KBM-7 (cell line): ENCODE measurements at places on chromosomes 7 and 10.

DNA sequence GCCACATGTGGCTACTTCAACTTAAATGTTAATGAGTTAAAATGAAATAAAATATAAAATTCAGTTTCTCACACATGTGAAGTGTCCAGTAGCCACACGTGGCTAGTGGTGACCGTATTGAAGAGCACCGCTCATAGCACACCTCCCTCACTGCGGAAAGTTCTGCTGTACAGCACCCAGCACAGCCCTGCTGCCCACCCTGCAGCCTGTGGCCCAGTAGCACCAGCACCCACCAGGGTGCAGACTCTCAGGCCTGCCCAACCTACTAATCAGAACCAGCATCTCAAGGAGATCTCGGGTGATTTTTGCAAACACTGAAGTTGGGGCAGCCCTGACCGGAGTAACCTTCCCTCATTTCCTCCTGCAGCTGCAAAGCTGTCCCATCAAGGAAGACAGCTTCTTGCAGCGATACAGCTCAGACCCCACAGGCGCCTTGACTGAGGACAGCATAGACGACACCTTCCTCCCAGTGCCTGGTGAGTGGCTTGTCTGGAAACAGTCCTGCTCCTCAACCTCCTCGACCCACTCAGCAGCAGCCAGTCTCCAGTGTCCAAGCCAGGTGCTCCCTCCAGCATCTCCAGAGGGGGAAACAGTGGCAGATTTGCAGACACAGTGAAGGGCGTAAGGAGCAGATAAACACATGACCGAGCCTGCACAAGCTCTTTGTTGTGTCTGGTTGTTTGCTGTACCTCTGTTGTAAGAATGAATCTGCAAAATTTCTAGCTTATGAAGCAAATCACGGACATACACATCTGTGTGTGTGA lies 162.8 kb upstream of the LANCL2 start:
- no peak for DNase-seq

DNA sequence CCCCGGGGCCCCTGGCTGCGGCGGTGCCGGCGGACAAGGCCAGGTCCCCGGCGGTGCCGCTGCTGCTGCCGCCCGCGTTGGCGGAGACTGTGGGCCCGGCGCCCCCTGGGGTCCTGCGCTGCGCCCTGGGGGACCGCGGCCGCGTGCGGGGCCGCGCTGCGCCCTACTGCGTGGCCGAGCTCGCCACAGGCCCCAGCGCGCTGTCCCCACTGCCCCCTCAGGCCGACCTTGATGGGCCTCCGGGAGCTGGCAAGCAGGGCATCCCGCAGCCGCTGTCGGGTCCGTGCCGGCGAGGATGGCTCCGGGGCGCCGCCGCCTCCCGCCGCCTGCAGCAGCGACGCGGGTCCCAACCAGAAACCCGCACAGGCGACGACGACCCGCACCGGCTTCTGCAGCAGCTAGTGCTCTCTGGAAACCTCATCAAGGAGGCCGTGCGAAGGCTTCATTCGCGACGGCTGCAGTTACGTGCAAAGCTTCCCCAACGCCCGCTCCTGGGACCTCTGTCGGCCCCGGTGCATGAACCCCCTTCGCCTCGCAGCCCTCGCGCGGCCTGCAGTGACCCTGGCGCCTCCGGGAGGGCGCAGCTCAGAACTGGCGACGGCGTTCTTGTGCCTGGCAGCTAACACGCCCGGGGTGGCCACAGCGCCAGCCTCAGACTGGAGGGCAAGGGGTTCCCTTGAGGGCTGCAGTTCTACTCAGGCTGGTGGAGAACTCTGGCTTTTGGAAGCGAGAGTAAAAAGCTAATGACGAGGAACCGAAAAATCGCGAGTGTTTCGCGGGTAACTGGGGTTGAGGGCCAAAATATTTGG lies 804 bp downstream of the FRAT1 start:
- peak; percentile 77 for DNase-seq

- no peak for DNase-seq
Observed at GRCh38 chr7:37212051-37212450, 236.6 kb downstream of the ELMO1 start.

GRCh38 chr10:21402606-21403083 lies 122.8 kb downstream of the SKIDA1 start:
- no peak for DNase-seq

DNA sequence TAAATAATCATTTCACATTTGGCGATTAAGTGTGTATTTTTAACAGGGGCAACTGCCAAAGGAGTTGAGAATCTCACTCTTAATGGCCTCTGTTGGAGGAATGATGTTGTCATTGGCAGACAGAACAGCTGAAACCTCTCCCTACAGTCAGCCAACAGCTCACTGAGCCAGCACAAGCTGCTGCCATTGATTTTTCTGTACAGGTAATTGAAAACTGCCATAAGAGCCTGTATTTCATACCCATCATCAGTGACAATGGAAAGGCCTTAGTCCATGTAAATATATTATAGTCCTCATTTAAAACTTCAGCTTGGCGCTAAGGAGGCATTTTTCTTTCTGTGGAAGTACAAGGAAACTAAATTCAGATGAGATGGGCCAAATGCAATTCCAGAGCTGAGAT lies 28.1 kb upstream of the PTN start:
- DNase-seq = no peak

GRCh38 chr10:104777086-104777799 lies 136.2 kb downstream of the SORCS3 start:
- no peak for DNase-seq

DNA sequence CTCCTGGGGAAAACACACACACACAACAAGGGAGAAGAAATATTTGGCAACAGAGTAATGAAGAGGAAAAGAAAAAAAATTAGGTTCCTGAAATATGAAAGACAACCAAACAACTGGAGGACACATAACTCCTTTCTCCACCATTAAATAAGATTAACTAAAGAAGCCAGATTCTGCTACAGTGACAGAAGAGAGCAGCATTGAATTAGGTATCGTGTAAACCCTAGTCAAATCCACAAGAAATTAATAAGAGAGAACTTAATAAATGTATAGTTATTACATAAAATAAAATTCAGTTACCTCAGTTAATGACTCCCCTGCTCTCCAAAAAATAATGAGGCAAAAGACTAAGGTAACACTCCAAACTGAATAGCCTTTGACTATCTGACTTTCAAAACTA lies 306.7 kb downstream of the CRPPA start:
- DNase-seq = peak; percentile 31

- DNase-seq = peak; percentile 82
Observed at GRCh38 chr7:45021604-45022296, 21.7 kb downstream of the CCM2 start.

DNA sequence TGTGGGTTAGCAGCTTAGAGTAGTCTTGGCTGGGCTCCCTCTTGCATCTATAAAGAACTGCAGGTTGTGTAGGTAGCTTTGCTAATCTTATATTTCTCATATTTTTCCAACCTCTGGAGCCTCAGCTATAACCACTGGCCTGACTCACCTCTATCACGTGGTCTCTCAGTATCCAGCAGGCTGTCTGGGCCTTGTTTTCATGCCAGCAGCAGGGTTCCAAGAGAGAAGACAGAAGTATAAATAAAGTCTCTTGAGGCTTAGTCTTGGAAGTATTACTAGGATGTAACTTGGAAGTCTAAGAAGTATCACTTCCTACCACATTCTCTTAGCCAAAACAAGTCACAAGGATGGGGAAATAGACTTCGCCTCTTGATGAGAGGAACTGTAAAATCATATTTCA lies 73.3 kb downstream of the WIPF3 start:
- no peak for DNase-seq

DNA sequence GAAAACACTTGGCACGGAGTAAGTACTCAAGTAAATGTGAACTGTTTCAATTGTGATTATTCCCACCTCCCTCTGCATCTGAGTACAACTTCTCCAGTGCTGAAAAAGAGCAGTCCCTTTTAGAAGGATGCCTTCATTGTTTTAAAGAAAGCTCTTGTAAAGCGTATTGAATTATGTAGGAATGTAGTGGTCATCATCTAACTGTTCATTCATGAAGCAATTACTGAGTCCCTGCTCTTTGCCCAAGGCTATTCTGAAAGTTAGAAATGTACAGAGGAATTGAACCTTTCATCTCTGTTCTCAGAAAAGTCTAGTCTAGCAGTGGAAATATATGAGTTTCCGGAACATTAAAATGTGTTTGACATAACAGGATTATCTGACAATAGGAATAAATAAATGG lies 127.8 kb downstream of the CACNB2 start:
- DNase-seq = no peak

- no peak for DNase-seq
Observed at GRCh38 chr7:14275356-14275755, 285.9 kb upstream of the ETV1 start.

- DNase-seq = no peak
Observed at GRCh38 chr7:80216996-80217842, 82.6 kb downstream of the GNAI1 start.

DNA sequence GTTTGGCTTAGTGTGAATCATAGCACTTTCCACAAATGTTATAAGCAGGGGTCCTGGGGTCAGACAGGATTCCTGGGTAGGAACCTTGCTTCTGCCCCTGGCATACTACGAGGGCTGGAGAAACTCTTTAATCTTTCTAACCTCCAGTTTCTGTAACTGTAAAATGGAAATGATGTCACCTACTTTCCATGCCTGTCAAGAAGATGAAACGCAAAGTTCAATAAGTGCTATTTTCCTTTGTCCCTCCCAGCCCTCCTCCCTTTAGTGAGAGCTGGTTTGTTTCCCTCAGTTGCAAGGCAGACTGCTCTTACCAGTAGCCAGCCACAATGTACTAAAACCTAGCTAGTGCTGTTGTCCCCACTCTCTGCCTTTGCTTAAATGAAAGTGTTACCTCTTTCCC lies 117.1 kb upstream of the HPS1 start:
- no peak for DNase-seq

- peak; percentile 79 for DNase-seq
Observed at GRCh38 chr10:13717936-13718772, 131.4 kb downstream of the PRPF18 start.

- no peak for DNase-seq
Observed at GRCh38 chr10:127033216-127034033, 128.2 kb downstream of the DOCK1 start.

- no peak for DNase-seq
Observed at GRCh38 chr7:50210706-50211115, 93.8 kb upstream of the IKZF1 start.

DNA sequence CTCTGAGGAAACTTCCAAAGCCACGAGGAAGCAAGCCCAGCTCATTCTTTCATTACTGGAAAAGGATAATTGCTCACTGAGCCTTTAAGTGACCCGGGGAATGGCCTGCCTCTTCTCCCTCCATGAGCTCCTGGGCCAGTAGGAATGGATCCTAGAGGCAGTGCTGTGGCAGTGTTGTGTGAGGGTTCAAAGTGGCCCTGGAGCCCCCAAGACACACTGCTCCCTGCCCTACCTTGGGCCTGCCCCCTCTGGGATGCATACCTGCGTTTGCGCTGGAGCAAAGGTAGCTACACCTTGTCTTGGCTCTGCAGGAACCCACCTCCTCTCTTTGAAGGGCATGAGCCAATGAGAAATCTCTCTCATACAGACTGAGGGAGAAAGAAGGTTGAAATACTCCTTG lies 115.8 kb upstream of the ANLN start:
- DNase-seq = no peak

- no peak for DNase-seq
Observed at GRCh38 chr10:48287417-48288391, 13.2 kb upstream of the FRMPD2 start.

DNA sequence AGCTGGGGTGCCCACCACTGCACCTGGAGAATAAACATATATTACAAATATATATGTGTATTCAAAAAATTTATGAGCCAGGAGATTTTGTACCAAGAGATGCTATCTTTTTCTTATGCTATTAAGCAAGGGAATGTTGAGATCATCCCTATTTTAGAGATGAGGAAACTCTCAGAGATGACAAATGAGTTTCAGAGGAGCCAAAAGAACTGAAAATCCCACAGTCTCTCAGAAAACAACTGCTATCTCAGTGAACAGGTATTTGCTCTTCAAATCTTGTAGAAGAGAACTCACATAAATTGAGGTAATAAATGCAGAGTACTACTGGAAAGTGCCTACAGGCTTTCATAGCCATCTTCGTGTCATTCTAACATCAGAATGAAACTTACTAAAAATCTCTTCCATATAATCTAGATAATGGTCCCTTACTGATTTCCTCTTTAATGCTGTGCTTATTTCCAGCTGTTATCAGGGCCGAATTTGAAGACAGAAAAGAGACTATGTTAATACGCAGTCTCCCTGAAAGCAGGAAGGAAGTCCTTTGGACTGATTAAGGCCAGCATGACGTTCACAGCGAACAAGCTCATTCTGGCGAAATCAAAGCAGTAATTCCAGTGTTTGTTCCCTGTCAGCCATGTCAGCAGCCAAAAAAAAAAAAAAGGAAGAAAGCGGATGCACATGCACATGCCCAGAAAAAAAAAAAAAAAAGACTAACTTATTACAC lies 29.4 kb upstream of the ANAPC16 start:
- peak; percentile 65 for DNase-seq

- no peak for DNase-seq
Observed at GRCh38 chr10:121096617-121097431, 245.7 kb downstream of the WDR11 start.
